CD4-positive, alpha-beta T cell treated with Interleukin-1 beta for 1 hour (primary cell): ENCODE measurements at places on chromosomes 16 and 17.

- DNase-seq = no peak
Measured at GRCh38 chr16:66692341-66692740, 4.2 kb downstream of the CMTM4 start.

DNA sequence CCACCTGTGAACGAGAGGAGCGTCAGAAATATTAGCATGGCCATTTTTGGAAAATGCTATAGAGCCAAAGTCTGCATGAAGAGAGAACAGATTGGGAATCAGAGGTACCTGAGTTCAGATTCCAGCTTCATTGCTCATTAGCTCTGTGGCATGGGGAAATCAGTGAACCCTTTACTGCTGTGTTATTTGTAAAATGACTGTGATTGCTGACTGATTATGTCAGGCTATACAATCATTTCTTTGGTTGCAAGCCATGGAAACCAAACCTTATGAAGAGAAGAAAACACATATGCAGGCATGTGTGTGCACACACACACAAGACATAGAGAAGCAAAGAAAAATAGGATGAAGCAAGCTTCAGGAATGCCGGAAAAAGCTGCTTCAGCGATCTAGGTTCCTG lies 101.4 kb upstream of the HSBP1 start:
- DNase-seq = no peak

- DNase-seq = no peak
Measured at GRCh38 chr16:9429646-9430330, 338.3 kb downstream of the HAPSTR1 start.

DNA sequence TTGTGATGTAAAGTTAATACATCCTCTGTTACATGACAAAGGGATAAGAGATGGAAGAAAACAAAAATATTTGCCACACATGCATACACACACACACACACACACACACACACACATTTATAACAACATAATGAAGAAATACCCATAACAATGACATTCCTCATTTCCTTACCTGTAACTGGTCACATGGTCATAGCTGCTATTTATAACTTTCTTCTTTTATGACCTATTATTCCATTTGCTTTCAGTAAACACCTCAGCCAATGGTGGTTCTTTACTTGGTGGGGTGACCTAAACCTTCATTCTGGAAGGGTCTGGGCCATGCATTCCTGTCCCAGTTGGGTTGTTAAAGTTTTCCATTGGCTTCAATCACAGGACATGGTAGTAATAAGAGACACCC lies 5.3 kb downstream of the MT2A start:
- no peak for DNase-seq

- peak; percentile 58 for DNase-seq
Measured at GRCh38 chr17:77445760-77446532, 305.2 kb downstream of the SEC14L1 start.

DNA sequence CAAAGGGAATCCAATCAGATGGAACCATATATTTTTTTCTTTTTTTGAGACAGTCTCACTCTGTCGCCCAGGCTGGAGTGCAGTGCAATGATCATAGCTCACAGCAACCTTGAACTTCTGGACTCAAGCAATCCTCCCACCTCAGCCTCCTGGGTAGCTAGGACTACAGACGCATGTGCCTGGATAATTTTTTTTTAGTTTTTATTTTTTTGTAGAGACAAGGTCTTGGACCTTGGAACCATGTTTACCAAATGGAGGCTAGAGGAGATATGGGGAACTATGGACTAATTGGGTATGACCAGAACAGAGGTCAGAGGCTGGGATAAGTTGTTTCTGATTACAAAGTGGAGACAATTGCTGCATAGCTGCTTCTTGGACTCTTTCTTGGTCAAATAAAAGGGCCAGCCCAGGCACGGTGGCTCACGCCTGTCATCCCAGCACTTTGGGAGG lies 41.2 kb upstream of the ADCY9 start:
- no peak for DNase-seq

GRCh38 chr17:59766491-59766890 lies 59.0 kb downstream of the VMP1 start:
- DNase-seq = no peak

GRCh38 chr17:64657610-64658125 lies 4.4 kb downstream of the SMURF2 start:
- DNase-seq = no peak

DNA sequence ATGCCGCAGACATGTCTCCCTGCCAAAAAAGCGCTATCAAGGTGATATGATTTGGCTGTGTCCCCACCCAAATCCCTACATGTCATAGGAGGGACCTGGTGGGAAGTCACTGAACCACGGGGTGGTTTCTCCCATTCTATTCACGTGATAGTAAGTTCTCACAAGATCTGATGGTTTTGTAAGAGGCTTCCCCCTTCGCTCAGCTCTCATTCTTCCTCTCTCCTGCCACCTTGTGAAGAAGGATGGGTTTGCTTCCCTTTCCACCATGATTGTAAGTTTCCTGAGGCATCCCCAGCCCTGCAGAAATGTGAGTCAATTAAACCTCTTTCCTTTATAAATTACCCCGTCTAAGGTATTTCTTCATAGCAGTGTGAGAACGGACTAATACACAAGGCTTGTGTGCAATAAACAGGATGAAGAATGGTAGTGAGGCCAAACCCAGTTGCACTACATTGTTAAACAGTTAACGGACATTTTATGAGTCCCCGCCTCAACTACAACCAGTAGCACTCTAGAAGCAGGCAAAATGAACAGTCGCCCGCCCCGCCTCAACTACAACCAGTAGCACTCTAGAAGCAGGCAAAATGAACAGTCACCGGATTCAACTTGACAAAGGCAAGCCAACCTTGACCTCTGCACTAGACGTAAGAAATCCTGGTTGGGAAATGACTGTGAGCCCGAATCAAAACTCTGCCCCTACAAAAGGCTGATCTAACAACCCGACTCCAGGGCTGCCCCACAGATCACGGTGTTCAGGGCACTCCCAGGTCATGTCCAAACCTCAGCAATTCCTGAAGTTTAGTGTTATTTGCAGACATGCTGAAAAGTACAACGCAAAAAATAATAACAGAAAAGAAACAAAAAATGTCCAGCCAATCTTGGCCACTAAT lies 26.3 kb downstream of the VPS53 start:
- DNase-seq = peak; percentile 15

GRCh38 chr17:73348829-73349095 lies 37.0 kb upstream of the CDC42EP4 start:
- no peak for DNase-seq

GRCh38 chr16:68378436-68379415 lies 67.9 kb downstream of the PRMT7 start:
- DNase-seq = no peak

- no peak for DNase-seq
Measured at GRCh38 chr17:74448756-74449155, 16.9 kb downstream of the GPRC5C start.

DNA sequence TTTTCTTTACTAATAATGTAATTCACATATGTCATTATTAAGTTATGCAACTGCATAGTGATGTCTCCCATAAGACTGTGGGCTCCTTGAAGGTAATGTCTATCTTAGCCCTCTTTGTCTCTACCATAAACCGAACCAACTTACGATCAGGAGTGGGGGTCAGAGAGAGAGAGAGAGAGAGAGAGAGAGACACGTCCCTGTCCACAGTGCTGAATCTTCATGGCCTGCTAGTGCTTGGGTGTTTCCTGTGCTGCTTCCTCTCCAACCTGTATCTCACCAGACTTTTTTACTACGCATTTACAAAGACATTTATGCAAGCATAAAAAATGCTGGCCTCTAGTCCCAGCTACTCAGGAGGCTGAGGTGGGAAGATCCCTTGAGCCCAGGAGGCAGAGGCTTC lies 52.2 kb upstream of the HAPSTR1 start:
- no peak for DNase-seq

- no peak for DNase-seq
Measured at GRCh38 chr16:75267631-75268264, 16.3 kb upstream of the BCAR1 start.

DNA sequence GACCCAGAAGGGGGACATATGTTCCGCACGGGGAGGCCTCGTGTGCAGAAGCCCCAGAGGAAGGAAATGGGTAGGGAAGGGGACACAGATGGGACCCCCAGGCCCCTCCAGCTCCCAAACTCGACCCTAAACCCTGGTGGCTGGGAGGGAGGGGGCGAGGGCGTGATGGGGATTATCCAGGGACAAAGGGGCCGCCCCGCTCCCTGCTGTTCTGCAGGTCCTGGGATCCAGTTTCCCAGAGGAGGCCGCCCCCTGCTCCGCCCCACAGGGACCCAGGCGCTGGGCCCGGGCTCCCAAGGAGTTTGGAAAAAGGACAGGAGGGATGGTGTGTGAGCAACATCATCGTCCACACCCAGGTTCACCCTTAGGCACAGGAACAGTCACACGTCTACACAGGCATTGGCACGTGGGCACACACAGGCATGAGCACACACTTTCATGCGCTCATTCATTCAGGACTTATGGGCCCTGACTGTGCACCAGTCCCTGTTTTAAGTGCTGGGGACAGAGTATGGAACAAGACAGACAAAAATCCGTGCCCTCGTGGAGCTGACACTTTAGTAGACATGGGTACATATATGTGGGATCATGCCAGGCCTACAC lies 12.8 kb upstream of the FBXL19 start:
- DNase-seq = no peak

DNA sequence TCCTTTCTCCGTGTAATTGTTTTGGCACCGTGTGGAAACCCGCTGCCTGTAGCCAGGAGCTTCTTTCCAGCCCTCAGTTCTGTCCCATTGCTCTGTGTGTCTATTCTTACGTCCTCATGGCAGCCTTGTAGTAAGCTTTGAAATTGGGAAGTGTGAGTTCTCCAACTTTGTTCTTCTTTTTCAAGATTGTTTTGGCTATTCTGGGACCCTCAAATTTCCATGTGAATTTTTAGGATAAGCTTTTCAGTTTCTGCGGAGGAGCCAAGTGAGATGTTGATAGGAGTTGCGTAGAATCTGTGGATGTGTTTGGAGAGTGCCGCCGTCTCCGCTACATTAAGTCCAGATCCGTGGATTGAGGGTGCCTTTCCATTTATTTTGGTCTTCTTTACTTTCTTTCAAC lies 15.2 kb downstream of the CHMP6 start:
- DNase-seq = no peak

DNA sequence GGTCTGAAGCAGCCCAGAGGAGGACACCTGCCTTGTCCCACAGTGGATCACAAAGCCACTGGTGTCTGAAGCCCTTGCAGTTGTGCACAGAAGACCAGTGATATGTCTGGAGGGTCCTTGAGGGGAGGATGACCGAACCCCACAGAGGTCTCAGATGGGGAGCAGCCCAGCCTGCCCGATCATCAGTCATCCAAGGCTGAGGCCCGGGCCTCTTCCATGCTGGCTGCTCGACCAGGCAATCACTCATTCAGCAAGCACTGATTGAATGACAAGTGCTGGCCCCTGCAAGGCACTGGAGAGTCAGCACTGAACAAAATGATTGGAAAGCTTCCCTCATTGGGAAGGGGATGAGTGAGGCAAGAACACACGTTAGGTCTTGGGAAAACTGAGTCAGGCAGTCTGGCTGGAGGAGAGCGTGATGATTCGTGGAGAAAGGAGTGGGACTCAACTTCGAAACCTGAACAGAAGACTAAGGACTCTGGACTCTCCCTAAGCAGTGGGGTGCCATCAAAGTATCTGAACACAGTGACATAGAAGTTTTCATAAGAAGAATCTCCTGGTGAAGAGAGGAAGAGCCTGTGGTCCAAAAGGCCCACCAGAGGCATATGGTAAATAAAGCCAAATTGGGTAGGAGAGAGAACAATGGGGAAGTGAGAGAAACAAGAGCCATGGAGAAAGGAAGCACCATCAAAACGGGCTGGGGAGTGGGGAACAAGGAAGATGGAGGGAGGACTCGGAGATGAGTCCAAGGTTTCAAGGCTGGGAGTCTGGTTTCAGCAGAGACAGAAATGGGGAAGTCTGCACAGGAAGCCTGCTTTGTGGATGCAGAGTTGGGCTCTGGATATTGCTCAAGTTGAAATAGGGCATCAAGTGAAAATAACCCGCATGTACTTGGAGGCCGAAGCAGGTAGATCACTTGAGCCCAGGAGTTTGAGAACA lies 10.2 kb downstream of the PIK3R5 start:
- DNase-seq = no peak

DNA sequence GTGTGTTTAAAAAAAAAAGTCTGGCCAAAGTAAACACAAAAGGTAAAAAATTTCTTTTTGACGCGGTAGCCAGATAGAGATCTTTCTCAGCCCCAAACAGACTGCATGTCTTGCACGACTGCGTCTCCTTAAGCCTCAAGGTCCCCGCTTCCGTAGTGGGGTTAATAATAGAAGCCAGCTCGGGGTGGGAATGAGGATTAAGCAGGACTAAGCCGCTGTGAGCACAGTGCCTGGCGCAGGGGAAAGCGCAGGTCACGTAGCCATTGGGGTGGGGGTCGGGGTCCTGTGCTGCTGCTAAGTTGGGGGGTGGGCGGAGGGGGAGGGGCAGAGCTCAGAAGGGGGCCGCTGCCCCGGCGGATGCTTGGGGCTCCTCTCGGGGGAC lies 521 bp downstream of the GGA2 start:
- DNase-seq = peak; percentile 41

GRCh38 chr16:52404546-52404945 lies 142.4 kb downstream of the TOX3 start:
- no peak for DNase-seq

- DNase-seq = no peak
Measured at GRCh38 chr17:81683208-81683583, 401 bp downstream of the ARL16 start.

DNA sequence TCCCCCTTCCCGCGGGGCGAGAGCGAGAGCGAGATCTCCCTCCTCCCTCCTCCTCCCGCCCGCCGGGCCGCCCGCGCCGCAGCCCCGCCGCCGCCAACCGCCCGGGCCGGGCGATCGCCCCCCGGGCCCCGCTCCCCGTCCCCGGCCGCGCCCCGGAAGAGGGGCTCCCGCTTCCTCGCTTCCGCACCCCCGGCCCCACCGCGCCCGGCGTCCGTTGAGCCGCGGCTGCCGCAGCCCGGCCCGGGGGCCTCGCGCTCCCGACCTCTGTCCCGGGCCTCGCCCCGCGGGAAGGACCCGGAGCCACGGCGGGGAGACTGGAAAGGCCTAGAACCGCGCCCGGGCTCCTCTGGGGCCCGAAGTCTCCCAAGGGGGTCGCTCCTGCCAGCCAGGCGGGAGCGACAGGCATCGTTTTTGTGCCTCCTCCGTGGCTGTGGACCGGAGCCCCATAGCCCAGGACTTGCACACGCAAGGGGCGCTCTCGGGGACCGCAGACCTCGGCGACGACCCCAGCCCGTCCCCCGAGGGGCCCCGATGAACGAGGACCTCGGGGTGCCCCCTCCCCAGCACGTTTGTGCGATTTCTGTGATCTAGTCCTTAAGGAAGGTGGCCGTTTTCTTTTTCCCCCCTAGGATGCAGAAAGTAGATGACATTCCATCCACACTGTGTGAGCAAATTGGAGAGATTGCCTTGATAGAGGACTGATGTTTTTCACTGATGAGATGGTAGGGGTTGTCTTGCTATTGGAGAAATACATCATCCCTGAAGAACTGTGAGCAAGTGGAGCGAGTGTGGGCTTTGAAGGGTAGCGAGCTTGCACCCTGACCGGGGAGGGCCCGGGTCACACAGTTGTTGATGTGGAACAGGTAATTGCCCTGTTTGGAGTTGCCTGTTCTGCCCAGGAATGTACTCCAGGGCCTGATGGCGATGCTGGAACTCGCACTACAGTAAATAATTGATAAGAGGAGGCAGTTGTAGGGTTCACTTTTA lies 611 bp downstream of the BANP start:
- peak; percentile 21 for DNase-seq

GRCh38 chr16:53689636-53690035 lies 14.0 kb downstream of the RPGRIP1L start:
- DNase-seq = no peak
